Activated naive CD4-positive, alpha-beta T cell treated with anti-CD3 and anti-CD28 coated beads for 36 hours (primary cell): ENCODE measurements at places on chromosomes 3 and 15.

- no peak for DNase-seq
Observed at GRCh38 chr3:53457068-53457467, 37.3 kb upstream of the CACNA1D start.

- DNase-seq: no peak
Observed at GRCh38 chr3:42702066-42702951, at the start of gene HHATL. Gene HHATL (minus strand): TSS chr3:42702798. CDS start chr3:42700826, 1,972 bp downstream.

DNA sequence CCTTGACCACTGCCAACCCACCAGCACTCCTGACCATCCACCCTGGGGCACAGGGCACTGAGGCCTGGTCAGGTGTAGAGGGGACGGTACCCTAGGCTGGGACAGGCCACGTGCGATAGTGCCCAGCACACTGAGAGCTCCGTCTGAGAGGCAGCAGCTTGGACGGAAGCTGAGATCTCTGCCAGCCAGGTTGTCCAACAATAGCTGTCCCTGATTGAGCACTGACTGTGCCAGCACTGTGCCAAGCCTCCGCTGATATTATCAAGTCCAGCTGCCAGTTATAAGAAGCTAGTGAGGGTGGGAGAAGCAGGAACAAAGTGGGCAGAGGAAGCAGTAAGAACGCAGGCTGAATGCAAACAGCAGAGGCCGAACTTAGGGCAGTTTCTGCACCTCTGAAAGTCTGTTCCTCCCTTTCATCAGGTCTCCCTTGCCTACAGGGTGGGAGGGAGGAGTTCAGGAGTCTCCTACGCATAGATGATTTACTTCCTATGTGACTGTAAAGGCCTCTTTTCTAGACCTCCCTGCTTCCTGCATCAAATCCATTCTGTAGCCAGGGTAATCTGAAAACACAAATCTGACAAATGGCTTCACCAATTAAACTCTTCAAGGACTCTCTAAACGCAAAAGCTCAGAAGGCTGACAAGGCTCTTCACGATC is 29.7 kb downstream of the MRPS11 start:
- no peak for DNase-seq

GRCh38 chr3:79012530-79012913 is 755.3 kb downstream of the ROBO1 start:
- DNase-seq: no peak

DNA sequence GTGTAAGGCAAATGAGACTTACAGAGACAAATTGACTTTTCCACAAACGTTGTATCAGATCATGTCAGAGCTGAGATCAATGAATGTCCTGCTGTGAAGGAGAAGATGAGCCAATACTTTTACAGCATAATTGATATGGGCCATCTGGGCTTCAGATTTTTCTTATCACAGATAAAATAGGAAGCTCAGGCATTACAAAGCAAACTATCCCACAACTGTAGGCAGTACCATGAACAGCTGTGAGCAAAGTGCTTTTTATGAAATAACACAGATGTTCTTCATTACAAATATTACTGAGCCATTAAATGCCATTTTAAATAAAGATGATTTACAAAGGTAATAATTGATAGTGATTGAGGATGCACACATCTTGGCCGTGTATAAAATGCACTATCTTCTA is 852.3 kb downstream of the OTOL1 start:
- no peak for DNase-seq

DNA sequence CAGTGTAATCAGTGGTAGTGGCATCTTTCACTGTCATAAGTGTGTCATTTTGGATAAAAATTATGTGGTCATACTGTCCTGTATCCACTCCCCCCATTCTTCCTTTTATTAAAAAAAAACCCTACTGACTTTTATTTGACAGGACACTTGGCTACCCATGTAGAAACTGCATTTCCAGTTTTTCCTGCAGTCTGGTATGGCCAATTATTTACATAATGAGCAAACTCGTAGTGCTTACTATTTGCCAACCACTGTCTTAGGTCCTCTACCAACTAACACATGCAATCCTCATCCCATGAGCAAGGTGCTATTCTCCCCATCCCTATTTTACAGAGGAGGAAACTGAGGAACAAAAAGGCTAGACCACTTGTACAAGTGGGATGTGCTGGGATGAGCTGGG is 129.1 kb downstream of the MECOM start:
- DNase-seq: no peak

DNA sequence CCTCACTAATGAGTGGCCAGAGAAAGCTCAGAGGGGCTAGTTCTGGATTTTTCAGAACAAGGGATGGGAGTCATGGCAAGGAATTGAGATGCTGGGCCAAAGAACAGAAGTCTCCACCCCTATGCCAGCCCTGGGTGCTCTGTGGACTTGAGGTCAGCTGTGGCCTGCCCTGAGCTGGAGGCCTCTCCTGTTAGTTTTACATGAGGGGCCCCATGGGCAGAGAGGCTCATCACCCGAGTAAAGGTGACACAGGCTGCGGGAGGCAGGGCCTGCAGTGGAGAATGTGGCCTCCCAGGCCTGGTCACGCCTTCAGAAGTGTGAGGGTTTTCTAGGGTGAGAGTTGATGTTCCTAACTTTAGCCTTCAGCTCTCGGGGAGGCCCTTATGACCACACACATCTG is 44.9 kb downstream of the ABHD5 start:
- no peak for DNase-seq

GRCh38 chr3:127431066-127431465 is 143.2 kb upstream of the PRR20G start:
- DNase-seq: no peak

DNA sequence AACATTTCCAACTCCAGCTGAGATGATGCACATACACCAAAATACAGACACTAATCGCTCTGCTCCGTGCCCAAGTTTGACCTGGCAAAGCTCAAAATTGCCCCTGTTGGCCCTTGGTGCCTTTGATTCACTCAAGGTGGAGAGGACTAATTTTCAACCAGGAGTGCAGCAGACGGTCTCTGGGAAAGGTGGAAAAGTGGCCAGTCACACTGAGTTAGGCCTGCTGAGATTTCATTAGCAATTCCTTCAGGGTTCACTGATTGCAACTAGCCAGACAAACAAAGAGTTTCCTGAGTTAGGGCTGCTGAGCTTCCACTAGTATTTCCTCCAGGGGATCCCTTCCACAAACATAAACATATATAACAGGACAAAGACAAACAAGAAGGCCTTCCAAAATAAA is 28.7 kb upstream of the LHFPL4 start:
- DNase-seq: no peak
